ENCODE measurements at places on chromosomes 2 and 18. TPM values are rescaled to one million over a fixed set of nuclear protein-coding genes. Genes with fewer than 3 reads are reported as not detected.

The CCBE1 gene
- 3.9 TPM for total RNA-seq

The HOXD10 gene
- total RNA-seq: not detected

The CMPK2 gene
- 2.7 TPM for total RNA-seq

The IL36RN gene
- total RNA-seq: not detected

The ELOA2 gene
- total RNA-seq: not detected

The SAP130 gene
- 13.0 TPM for total RNA-seq

The EHD3 gene
- total RNA-seq: 23.0 TPM

The CCDC74B gene
- 0.38 TPM for total RNA-seq

The PSD4 gene
- total RNA-seq: 2.6 TPM

The OR6B3 gene
- not detected for total RNA-seq

The FAM110C gene
- 1.9 TPM for total RNA-seq

The C2orf15 gene
- 0.22 TPM for total RNA-seq

The CABYR gene
- total RNA-seq: not detected

The MAPRE3 gene
- 57.9 TPM for total RNA-seq

The PSTPIP2 gene
- 2.4 TPM for total RNA-seq

The UBXN4 gene
- 62.0 TPM for total RNA-seq
